ENCODE measurements at places on chromosomes 2 and 18.

DNA sequence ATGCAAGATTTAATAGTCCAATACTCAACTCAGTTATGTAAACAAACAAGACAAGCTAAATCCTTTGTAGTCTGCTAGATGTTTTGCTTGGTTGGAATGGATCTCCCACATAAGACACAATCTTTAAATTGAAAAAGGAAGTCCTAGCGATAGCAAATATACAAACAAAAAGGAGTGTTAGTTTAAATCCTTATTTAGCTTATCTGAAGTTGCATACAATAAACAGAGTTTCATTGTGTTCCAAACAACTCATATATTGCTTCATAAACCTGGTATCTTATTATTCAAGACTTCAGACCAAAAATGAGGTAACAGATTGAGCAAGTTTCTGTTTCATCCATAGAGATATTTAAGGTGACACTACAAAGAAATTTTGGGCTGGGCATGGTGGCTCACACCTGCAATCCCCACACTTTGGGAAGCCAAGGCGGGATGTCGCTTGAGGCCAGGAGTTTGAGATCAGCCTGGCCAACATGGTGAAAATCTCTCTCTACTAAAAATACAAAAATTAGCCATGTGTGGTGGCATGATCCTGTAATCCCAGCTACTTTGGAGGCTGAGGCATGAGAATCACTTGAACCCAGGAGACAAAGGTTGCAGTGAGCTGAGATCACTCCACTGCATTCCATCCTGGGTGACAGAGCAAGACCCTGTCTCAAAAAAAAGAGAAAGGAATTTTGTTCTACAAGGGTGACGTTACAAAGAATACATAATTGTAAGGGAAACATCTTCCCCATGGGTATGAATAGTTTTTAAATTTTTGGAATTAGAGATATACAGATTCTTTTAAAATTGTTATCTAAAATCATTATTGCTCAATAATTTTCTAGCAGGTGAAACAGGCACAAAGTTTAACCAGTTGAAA, 150.5 kb upstream of the L3MBTL4 start:
- no peak for DNase-seq

DNA sequence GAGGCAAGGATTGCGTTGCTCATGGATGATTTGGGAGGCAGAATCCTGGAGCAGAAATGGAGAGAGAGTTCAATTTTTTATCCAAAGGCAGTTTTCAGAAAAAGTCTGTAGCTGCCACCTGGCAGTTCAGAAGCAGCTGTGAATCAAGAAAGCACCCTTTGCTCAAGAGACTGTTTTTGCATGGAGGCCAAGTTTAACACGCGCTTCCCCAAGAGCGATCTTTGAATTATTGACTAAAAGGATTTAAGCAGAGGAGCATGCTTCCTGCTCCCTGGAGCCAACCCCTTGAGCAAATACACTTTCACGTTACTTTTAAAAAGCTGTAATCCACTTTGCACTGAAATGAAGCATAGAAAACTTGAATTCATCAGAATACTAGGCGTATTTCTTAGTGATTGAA, 252.4 kb downstream of the RNF144A start:
- no peak for DNase-seq

DNA sequence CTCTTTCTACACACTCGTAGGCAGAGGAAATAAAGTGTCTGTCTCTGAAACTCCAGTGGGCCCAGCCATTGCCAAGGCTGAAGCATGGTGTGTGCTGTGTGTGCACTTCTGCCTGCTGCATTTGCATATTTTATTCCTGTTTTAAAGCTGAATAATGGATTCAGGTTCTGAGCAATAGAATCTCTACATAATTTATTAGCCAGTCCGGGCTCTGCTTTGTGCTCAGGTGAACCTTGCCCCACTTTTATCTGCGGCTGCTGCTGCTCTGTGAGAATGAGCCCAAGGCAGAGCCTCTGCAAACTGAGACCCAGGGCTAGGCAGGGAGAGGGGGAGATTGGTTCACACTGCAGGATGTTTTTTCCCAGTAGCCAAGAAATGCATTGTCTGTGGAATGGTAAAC, 64.6 kb upstream of the SH3BP4 start:
- DNase-seq = no peak

DNA sequence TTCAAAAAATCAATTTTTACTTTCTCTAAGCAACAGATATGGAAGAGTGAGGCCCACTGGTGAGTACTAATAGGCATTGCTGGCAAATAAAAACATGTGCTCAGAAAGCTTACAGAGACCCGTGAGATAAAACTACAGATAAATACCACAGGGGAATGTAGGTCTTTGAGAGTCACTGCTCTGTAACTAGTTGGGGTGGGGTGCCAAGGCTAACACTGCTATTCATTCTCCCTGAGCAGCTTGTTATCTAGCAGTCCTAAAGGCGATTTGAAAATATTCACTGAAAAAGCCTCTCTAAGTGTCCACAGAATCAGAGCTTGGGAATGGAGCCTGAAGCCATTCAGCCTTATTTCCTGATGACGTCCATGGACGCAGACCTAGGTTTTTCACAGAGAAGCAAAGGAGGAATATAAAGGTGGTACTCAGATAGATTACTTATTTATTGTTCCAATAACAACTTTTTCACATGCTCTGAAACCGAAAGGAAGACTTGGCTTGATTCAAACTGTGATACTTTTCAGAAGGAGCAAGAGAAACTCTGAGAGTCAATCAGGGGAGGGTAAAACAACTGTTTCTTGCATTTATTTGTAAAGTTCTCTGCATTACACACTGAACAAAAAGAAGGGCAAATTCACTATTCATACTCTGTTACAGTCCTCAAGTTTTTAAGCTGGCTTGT, 188.4 kb downstream of the PPP1R1C start:
- DNase-seq = no peak

DNA sequence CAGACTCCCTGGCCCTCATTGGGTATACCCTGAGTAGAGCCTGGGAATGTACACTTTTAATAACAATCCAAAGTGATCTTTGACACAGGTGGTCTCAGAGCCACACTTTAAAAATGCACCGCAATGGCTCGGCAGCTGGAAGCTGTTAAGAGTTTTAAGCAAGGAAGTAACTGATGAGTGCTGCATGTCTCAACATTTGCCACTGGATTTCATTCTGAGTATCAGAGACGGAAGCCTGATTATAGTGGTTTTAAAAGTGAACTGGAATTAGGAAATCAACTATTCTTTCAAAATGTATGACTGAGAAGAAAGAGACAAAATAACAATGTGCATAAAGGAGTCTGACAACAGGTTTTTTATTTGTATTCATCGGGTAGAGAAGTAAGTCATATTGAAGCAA, 7.5 kb downstream of the MBOAT2 start:
- no peak for DNase-seq

DNA sequence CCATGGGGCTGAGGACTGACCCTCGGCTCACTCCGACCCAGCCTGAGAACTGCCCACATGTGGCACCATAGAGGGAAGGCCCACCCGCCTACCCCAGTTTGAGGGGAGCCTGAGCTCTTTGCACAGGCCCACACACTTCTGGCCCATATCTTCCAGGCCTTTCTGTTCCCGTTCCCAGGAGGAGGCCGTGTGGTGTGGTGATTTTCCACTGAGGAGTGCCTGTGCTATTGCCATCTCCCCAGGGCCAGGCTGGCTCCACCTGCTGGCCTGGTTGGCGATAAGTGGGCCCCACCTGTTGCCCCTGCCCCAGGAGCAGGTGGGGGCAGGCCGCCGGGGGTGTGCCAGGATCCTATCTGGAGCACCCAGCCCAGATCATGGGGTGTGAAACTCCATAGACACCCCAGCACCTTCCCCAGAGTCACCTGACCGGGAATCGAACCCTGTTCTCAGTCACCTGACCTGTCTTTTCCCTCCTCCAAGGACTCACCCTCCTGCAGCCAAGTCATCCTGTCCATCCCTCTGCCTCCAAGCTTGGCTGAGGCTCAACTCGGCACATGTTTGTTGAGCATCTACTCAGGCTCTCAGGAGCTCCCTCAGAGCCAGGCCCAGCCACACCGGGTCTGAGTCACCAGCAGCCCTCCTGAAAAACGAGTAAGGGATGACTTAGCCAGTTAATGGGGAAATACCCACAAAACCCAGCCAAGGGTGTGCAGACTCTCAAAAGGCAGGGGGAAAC, 120.1 kb downstream of the CYP26B1 start:
- DNase-seq = no peak

- DNase-seq = no peak
Measured at GRCh38 chr2:26730549-26731344, 33.3 kb upstream of the SLC35F6 start.

- DNase-seq = no peak
Measured at GRCh38 chr2:197813093-197813787, 8.8 kb downstream of the PLCL1 start.

GRCh38 chr2:8334866-8335325, 347.0 kb upstream of the ID2 start:
- DNase-seq = no peak

DNA sequence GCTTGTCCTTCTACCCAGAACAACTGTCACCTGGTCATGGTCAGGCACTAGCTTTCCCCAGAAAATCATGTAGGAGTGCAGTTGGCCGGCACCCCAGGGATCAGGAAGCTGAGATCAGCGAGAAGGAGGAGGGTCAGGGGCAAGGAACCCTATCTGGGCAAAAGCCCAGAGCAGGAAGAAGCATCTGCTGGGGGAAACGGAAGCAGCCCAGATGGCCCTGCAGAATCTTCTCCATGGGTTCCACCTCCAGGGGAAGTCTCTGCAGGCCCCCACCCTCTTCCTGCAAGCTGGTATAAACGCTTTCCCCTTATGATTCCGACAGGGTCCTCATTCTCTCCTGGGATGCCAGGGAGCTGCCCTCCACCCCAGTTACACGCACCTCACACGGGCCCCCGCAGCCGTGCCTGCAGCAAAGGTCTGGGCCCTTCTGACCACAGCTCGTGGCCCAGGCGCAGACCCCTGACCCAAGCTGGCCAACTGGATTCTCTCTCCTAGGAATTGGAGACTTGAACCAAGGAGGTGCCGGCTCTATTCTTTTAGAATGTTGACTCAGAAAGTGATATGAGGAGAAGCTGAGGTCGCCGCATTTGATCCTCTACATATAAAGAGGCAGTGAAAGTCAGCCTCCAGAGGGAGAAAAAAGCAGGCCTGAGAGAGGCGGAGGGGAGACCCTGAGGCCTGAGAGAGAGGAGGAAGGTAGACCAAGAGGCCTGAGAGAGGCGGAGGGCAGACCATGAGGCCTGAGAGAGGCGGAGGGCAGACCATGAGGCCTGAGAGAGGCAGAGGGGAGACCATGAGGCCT, 71.0 kb downstream of the STPG4 start:
- no peak for DNase-seq

DNA sequence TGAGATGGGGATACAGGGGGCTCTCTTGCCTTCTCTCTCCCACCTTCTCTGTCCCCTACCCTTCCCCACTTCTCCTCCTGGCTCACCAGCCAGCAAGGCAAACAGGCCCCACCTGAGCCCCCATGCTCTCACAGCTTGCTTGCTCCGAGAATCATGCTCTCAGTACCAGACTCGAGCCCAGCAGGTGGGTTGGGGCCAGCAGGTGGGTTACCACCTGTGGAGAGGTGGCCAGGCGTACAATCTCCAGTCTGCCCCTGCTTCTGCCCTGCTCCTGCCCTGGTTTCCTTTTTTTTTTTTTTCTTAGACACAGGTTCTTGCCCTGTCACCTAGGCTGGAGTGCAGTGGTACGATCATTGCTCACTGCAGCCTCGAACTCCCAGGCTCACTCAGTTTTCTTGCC, 214.5 kb downstream of the SH3RF3 start:
- DNase-seq = no peak

DNA sequence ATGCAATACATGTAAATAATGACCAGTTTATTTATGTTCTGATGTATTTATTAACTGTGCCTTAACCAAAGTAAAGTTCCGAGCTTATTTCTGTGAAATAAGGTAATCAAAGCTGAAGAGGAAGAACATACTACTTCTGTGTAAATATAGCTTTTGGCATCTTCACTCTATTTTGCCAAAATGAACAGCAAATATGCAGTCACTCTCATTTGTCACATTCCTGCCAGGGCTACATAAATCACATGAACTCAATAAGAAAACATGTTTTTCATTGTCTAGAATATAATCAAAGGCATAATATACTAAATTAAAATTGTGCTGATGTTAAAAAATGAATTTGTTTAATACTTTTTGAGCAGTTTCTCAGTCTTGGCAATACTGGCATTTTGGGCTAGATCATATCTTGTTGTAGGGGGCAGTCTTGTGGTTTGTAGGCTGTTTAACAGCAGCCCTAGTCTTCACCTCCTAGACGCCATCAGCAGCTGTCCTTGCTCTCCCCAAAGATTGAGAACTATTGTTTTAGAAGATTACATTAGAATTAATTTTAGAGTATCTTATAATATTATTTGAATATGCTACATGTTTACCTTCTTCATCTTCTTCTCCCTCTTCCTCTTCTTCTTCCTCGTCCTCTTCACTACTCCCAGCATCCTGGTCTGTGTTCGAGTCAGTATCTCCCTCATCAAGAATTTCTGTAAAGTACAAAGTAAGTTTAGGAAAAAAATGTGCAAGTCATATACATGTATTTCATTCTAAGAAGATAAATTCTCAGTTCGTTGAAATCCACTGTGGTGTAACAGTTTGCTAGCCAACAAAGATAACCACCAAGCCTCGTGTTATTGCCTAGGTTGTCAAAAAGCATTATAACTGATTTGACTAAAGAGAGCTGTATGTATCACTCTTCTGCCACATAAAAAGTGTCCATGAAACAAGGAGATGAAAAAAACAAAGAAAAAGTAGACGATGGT, 41.5 kb downstream of the CWC22 start:
- no peak for DNase-seq

GRCh38 chr2:70966681-70967080, 11.7 kb upstream of the ANKRD53 start:
- no peak for DNase-seq

GRCh38 chr2:239293775-239294430, 106.9 kb downstream of the HDAC4 start:
- peak; percentile 51 for DNase-seq

DNA sequence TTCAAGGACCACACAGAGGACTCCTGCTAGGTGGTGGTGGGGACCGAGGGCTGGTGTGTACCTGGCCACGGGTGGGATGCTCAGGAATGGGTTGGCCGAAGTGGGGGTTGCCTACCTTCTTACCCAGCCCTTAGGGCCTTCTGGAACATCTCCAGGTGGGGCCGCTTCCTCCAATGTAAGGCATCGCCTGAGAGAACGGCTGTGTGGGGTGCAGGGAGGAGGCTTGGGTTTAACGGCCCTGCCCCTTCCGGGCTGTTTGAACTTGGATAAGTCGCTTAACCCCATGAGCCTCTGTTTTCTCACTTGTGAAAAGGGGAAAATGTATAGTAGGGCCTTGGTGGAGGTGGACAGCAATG, 35.0 kb downstream of the EMILIN2 start:
- no peak for DNase-seq

GRCh38 chr18:23291456-23292205, 156.3 kb downstream of the CABLES1 start:
- no peak for DNase-seq

DNA sequence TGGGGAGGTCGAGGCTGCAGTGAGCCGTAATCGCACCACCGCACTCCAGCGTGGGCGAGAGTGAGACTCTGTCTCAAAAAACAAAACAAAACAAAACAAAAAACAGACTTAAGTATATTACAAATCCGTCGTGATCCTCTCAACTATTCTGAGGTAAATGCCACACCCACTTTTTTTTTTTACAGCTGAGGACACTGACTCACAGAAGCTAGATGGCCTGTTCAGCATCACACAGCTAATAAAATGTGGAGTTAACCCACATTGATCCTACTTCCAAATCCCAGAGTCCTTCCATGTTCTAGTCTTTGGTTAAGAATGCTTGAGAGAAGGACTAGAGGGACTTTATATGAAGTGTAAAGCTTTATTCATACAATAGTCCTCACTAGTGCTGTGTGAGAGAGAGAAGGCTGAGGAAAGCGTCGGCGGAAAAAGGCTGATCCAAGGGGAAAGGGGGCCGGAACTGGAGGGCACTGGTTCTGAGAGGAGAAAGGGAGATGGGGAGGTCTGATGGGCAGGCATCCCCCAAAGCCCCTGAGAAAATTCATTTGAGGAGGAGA, 627 bp downstream of the RNF25 start:
- no peak for DNase-seq

- DNase-seq = no peak
Measured at GRCh38 chr2:82797469-82797868, 1661.6 kb downstream of the SUCLG1 start.
